ENCODE measurements at places on chromosomes 3 and 15.

DNA sequence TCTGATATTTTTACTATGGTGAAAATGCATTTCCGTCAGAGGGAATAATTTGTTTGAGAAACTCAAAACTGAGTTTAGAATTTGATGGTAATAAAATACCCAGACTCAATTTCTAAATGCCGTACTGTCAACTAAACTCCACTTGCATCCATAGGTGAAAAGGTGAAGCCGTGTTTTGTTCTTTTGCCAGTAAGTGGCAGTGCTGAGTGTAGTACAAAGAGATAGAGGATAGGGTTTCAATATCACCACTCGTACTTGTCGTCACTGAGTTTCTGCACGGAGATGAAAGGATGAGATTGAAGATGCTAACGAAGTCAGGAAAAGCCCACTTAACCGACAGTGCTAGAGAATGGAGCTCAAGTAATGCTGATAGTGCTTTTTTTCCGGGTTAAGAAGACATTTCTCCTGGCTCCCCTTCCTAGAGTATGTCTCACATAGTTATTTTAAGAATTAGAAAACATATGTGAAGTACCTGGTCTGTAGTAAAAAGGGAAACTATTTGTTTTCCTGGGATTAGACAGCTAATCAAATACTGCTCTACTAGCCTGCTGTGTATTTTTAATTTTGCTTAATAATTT is 345.1 kb downstream of the IL5RA start:
- no peak for DNase-seq

- DNase-seq, result no peak
These were observed 43.7 kb upstream of the PRICKLE2 start for GRCh38 chr3:64268926-64269325.

- no peak for DNase-seq
These were observed 905 bp upstream of the SLC24A1 start for GRCh38 chr15:65620833-65621232.

DNA sequence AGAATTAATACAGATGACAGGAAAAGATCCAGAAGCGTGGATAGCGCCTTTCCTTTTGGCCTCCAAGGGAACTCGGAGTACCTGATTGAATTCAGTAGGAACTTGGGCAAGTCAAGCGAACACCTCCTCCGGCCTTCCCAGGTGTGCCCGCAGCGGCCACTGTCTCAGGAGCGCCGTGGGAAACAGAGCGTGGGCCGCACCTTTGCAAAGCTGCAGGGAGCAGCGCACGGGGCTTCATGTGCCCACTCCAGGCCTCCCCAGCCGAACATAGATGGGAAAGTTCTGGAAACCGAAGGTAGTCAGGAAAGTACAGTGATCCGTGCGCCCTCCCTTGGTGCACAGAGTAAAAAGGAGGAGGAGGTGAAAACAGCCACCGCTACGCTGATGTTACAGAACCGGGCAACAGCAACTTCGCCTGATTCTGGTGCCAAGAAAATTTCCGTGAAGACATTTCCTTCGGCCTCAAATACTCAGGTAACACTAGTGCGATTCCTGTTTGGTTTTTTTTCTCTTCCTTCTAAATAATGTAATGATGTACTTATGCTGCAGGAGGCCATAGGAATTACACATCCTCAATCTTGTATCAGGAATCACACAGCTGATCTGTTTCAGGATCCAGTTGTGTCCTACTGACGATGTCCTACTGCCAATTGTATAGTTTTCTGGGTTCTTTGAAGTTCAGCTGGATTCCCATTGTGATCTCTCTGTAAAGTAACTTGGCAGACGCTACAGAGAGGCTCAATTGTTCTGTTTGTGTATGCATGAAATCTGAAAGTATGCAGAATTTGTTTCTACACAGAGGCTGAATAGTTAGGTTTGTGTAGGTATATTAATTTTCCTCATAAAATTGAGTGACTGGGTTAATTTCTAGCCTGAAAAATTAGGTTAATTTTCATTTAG is 63.1 kb downstream of the CGNL1 start:
- no peak for DNase-seq

- no peak for DNase-seq
These were observed 376.9 kb downstream of the CNTN6 start for GRCh38 chr3:1469687-1470086.

DNA sequence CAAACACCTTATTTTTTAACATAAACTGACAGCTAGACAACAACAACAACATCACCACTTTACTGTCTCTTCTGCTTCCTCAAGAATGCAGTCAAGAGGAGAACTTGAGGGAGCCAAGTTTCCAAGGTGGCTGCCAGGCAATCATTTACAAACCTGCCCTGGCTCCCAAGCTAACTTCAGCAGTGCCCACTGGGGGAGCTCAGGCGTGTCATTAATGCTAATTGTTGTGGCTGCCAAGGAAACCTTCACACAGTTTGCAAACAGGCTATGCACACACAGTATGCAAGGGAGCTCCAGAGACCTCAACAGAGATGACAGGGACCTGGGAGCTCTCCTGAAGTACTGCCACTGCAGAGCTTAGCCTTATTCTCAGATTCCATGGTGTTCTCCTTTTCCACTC is 2.1 kb downstream of the DZIP1L start:
- no peak for DNase-seq

DNA sequence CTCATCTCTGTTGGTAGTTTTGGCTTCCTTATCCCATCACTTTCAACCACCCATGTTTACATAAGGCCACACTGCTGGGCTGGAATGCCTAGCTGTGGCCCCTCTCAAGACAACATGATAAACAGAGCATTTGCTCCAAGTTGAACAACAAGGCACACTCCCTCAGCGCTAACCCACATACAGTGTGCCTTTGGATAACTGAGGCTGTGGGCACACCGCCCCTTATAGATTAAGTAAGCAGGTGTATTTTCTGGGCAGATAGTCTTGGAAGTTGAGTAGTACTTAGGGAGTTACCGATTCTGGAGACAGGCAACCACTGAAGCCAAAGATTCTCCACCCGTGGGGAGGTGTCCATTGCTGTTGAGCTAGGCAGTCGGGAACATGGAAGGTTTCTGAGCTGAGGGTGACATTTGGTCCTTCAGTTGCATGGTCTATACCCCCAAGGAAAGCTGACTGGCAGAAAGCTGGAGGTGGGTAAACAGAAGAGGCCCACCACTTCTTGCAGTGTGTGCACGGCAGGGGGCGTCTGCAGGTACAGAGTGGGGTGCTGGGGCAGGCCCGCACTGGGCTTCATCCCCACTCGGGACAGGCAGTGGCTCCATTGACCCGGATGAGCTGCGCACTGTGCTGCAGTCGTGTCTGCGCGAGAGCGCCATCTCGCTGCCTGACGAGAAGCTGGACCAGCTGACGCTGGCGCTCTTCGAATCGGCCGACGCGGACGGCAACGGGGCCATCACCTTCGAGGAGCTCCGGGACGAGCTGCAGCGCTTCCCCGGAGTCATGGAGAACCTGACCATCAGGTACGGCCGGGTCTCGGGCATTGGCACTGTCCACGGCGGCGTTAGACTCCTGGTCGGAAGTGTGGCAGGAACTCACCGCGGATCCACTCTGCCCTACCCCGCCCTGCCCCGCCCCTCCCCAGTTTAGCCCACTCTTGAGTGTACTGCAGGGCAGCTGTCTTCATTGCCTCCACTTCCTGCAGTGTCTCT is 16.8 kb downstream of the NOX5 start:
- DNase-seq, result no peak

DNA sequence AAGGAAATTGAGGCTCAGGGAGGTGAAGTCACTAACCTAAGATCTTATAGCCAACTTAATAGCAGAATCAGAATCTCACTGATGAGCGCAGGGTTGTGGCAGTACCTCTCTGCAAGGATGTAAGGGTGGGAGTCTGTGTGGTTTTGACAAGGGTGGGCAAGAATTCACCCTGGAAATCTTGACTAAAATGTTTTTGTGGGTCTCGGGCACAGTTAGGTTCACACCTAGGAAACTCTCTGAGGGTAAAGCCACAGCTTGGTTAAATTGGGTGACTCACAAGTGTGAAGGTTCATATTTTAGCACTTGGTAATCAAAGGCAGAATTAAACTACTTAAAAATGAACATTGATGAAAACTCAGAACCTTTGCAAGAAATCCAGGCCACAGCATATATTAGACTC is 178.2 kb upstream of the EOMES start:
- DNase-seq, result no peak

- DNase-seq, result no peak
These were observed 33.4 kb downstream of the ZXDC start for GRCh38 chr3:126442094-126442855.

- peak; percentile 79 for DNase-seq
These were observed 9.7 kb downstream of the NTRK3 start for GRCh38 chr15:88246666-88247446.

DNA sequence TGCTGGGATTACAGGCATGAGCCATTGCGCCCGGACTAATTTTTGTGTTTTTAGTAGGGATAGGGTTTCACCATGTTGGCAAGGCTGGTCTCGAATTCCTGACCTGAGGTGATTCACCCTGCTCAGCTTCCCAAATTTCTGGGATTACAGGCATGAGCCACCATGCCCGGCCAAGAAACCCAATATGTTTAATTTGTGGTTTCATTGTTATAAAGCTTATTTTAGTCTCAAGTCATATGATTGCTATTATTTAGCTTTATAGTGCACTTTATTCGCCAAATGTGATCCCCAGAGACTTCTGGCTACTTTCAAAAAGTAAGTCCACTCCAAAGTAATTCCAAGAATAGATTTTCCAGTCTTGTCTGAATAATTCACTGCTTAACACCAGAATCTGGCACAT is 19.3 kb upstream of the SLC4A7 start:
- DNase-seq, result no peak

DNA sequence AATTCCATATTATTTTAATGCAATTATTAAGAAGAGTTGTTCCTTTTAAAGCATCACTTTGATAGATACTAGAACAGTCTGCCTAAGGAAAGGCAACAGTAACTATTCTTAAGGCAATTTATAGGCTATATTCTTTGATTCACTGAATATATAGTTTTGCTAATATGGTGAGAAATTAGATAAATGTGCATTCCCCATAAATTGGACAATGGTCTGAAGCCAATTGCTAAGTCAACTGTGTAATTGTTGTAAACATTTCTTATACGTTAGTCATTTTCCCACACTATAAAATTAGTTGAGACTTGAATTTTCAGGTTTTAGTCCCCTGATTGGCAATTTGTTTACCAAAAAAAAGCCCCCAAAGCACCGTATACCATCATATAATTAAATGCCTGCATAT is 263.0 kb upstream of the NECTIN3 start:
- DNase-seq, result no peak

DNA sequence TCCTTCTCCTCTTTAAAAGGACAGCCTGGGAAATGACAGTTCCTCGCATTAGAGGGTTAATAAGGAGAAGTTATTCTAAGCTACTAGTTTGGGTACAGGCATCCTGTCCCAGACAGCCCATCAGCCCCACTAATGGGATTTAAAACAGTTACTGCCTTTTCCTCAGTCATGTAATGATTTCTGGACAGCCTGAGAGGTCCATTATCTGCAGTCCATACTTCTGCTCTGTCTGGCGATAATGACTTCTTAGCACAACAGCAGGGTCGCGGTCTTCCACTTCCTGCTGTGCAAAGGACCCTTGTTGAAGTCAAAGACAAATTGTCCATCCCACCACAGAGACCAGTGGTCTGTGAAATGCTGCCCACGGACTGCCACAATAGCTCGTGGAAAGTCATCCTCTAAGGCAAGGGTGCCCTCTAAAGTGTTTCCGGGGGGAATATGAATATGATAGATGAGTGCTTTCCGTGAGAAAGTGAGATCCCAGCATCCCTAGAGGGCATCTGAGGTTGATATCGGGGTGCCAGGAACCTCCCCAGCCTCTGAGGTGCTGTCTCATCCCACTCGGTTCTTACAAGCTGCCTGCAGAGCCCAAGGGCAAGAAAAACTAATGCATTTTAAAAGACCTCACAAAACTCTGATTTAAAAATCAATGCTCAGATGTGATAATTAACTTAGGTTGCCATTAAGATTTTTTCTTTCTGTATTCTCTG is 100.7 kb downstream of the SHOX2 start:
- no peak for DNase-seq

DNA sequence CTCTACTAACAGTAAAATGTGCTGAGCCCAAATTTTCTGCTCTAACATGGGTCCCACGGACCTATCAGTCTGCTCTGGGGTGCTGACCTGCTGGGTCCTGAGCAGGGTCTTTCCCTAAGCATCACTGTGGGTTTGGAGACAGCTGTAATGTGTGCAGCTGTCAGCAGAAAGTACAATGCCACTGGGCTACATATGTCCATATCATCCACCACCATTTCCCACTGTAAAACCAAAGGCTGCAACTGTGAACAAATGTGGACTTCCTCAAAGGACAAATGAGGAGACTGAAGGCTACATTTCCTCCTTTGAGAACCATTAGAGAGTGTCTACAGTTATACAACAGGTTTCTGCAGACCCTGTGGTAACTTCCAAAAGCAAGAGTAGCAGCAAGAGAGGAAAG is 33.8 kb upstream of the IP6K2 start:
- DNase-seq, result no peak

- no peak for DNase-seq
These were observed 24.2 kb downstream of the NMNAT3 start for GRCh38 chr3:139653582-139653981.

GRCh38 chr3:124927574-124928045 is 6.9 kb downstream of the MUC13 start:
- no peak for DNase-seq

DNA sequence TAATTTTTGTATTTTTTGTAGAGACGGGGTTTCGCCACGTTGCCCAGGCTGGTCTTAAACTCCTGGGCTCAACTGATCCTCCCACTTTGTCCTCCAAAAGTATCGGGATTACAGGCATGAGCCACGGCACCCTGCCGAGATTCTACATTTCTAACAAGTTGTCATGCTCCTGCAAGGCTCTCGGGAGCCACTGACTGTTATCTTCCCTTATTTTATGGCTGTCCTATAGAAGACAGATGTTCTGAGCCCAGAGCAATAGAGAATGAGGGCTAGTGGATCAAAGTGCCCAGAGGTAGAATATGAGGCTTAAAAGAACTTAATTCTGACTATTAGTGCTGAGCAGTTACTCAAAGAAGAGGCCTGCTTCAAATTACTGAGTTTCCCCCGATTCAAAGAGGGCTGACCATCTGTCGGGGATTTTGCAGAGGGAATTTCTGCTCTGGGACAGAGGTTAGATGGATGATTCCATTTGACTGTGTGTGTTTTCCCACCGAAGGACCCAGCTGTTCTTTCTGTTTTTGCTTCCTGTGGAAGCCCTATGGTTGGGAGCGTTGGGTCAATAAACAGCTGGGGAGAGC is 39.5 kb downstream of the ITPR1 start:
- DNase-seq, result no peak

DNA sequence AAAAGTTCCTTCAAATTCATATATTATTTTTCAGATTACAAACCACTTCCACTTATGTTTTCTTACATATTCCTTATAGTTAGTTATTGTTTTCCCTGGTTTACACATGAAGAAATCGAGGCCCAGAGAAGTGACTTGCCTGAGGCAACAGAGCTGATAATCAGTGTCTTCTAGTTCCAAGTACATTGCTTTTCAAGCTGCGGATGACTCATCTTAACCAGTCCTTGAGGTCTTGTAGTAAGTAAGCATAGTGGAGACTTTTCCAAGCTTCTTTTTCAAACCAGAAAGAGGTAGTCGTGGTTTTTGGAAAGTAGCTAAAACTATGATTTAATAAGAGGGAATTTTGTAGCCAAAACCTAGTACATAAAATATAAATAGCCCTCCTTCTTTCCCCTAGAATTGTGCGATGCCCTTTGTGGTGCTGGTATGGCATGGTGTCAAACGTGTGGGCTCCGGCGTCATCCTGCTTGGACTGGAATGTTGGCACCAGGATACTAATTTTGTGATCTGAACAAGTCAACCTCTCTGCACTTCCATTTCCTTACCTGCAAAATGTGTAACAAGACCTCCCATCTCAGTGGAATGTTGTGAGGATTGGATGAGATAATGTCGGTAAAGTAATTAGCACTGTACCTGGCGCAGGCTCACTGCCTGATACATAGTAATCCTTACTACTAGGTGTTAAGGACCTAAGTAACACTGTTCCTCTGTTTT is 19.0 kb upstream of the DLG1 start:
- DNase-seq, result peak; percentile 66

- no peak for DNase-seq
These were observed 116.9 kb downstream of the EPHA6 start for GRCh38 chr3:96931119-96931862.

Data from COLO829 (cell line).